ENCODE measurements at places on chromosomes 2 and 18.

- no peak for DNase-seq
Measured at GRCh38 chr2:190506666-190507065, 27.9 kb downstream of the NEMP2 start.

DNA sequence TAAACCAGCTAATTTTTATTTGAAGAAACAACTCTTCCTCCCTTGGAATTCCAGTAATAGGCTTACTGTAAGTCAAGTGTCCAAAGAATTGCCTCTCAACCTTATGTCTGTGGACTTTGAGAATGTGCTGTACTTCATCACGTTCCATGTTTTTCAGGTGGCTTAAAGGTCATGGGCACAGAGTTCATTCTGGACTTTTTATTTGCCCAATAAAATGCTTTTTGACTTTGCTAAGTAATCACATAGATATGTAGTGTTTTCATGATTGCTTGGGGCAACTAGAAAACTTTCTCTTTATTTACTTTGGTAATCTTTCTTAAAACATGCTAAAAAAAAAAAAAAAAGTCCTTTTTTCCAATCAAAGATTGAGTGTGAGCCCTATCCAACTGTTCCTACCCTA, 10.4 kb upstream of the DNAH7 start:
- DNase-seq = no peak

DNA sequence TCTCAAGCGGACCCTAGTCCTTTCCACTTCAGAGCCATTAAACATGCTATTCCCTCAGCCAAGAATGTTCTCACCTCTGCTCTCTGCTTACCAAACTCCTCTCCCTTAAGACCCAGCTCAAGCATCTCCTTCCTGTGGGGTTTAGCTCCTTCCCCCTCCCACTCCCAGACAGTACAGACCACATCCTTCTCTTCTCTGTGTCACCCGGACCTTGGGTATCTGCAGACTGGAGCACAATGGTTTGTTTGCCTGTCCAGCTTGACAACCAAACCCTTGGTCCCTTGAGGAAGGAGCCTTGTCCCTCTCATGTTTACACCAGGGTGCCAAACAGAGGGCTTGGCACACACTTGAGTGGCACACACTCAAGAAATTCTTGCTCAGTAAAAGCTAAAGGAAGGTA, 4.1 kb upstream of the CD8A start:
- DNase-seq = no peak

GRCh38 chr2:226775032-226775509, 24.5 kb downstream of the IRS1 start:
- no peak for DNase-seq

GRCh38 chr18:34128436-34128835, 96.3 kb downstream of the NOL4 start:
- peak; percentile 70 for DNase-seq

- peak; percentile 47 for DNase-seq
Measured at GRCh38 chr2:184599872-184600222, 1.5 kb downstream of the ZNF804A start.

- no peak for DNase-seq
Measured at GRCh38 chr2:98472132-98472650, 27.5 kb downstream of the INPP4A start.

DNA sequence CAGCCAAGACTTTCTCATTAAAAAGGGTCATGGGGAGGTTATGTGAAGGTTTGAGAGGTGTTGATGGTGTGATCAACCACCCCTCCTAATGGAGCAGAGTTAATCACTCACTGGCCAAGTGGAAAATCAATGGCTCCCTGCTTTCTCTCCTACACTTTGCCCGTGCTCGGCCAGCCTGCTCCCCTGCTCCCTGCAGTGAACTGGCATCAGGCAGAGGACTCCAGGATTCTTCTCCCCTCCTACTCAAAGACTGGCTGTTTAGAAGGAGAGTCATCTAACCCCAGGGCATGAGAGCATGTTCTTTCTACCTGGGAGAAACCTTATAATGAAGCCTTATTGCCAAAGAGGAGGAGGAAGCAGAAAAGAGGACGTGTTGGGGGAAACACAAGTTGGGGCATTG, 74.9 kb downstream of the SGPP2 start:
- no peak for DNase-seq

DNA sequence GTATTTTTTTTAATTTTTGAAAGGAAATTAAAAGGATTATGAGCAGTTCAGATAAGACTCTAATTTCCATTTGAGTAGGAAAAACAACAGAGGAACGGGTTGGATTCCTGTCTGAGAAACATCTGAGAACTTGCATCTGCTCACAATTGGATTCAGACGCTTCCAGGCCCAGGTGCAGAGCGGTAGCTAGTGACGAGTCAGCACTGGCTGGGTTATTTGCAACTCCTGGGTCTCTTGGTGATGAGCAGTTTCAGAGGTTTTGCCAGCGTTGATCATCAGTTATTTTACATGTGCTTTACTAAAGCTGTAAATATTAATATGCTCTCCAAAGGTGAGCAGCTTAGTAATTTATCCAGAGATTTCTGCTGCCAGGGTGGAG, 39.1 kb upstream of the B3GNT7 start:
- no peak for DNase-seq

GRCh38 chr18:68298330-68298729, 416.6 kb downstream of the TMX3 start:
- DNase-seq = no peak

- peak; percentile 80 for DNase-seq
Measured at GRCh38 chr2:159684796-159685195, 27.5 kb upstream of the MARCHF7 start.

DNA sequence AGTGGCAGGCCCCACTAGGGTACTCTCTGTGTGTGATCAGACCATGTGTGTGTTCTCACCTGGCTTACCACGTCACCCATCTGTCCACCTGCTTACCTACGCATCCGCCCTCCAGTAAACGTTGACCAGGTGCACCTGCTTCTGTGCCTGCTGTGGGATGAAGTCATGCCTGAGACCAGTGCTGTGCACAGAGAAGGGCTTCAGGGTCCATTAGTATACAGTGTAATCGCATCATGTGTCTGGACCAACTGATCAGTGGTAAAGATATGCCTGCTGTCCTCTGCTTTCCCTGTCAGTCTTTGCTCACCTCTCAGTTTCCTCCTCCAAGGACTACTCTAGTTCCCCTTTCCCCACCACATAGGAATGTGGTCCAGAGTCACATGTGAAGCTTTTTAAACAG, 109.3 kb downstream of the FHOD3 start:
- no peak for DNase-seq

GRCh38 chr2:196181484-196181883, 10.1 kb upstream of the STK17B start:
- DNase-seq = no peak

Data from fibroblast of lung (primary cell).